ENCODE measurements at places on chromosomes 5 and 9.

- no peak for DNase-seq
These were observed 99.5 kb downstream of the LHFPL2 start for GRCh38 chr5:78549043-78549442.

DNA sequence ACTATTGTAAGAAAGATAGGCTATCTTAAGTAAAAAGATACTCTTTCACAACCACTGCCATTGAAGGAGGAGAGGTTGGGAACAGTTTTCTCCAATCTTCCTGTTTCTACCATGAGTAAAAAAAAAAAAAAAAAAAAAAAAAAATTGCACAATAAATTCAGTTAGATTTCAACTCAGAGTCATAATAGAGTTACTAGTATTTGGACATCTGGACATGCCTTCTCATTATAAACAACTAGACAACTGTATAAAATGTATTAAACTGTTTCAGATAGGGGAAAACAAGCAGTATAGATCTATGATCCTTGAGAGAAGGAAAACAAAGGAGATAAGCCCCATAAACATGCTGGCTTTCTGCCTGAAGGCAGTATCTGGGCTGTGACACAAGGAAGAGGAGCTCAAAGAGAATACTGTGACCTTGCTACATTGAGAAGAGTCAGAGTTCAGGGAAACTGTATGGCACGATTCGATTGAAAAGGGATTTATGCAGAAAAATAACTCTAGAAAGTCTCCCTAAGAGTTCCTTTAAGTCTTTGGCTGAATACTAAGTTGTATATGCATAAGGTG is 249.2 kb upstream of the POU5F2 start:
- DNase-seq: no peak

DNA sequence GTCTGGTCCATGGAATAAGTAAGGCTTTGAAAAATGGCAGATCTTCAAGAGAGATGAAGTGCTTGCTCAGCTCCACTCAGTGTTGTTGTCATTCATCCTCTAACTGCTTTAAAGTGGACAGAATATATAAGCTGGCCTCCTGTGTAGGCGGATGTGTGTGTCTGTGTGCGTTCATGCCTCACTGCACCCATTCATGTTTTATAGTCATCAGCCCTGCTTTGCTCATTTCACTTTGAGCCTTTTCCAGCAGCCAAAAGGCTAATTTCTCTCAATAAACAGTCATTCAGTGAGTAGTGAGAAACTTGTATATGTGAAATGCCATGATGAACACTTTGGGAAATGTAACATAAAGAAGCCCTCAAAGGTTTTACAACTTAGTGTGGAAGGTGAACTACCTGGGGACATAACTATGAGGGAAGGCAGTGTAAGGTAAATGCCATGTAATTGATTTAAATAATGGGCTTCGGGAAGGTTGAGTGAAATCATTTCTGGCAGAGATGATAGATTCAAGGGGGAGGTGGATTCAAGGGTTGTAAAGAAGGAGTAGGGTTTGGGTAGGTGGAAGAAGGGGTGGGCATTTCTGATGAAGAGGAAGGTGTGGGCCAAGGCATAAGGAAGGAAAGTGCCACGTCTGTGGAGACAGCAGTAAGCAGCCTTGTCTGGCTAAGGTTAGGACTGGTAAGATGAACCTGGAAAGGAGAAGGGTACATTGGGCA is 15.7 kb downstream of the TTC23L start:
- no peak for DNase-seq

- DNase-seq: no peak
These were observed 225.0 kb upstream of the ANKRD55 start for GRCh38 chr5:56457887-56458812.

GRCh38 chr5:150230842-150231241 is 41.0 kb downstream of the SLC6A7 start:
- DNase-seq: no peak

Measured in thoracic aorta (tissue), 2 donors.